ENCODE measurements at places on chromosomes 3 and 15. TPM values are rescaled to one million over a fixed set of nuclear protein-coding genes. Genes with fewer than 3 reads are reported as not detected.

DNA sequence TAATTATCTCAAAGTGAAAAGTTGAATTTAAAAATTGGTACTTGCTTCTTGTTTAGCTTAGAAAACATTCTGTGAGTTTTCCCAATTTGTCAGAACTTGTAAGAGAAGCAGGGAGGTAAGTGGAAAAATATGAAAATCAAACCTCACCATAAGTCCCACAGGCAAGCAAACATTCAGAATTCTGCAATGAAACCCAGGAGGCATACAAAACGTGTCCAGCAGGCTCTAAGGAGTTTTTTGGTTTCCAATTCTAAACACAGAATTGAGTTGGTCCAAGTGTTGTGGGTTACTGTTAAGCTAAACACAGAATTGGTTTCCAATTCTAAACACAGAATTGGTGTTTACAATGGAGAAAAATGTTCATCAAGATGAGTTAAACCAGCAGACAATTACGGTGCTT is 27.1 kb upstream of the ACKR4 start:
- no peak for DNase-seq

Gene CAMKV
- total RNA-seq = not detected

Gene TMC3
- total RNA-seq = 1.4 TPM

- no peak for DNase-seq
Observed at GRCh38 chr3:26084629-26085028, 294.7 kb downstream of the OXSM start.

DNA sequence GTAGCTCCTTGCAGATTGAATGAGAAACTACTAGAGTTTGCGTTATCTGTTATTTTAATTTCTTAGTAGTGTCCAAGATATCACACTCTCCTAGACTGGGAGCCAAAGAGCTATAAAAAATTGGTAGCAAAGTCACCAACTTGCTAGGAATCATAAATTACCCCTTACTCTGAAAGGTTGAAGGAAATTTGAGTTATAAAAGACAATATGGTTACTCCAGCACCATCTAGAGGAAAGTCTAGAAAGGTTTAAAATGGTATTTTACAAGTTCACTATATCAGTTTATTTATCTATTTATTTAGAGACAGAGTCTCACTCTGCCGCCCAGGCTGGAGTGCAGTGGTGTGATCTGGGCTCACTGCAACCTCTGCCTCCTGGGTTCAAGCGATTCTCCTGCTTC is 121.6 kb downstream of the RBPMS2 start:
- no peak for DNase-seq

DNA sequence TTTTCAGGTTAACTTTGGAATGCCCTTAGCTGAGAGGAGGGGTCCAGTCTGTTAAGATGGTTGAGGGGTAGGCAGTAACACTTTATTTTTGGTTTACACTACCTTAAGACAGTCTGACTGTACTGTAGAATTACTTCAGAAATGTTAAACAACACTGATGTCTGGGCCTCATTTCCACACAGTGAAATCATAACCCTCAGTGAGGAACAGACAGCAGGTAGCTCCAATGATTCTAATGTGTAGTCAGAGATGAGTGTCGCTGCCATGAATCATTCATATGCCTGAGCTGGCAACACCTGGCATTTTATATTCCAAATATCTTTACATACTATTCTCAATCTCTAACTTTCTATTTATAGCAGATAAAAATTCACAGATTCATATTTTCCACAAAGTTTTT is 37.3 kb upstream of the POU1F1 start:
- no peak for DNase-seq

DNA sequence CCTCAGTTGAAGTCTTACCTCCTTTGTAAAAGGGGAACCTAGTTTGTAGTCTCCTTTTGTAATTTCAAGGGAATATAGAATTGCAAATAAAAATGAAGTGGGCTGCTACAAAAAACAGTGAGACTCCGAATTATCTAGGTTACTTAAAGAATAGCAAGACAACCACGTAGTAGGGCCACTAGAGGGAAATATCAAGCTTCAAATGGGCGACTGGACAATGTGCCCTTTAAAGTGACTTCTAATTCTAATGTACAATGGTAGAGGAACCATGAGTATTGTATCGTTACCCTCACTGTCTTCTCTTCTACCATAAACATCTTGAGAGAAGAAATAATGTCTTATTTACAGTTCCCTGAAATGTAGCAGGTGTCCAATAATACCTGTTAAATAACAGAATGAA is 56.3 kb downstream of the TP63 start:
- DNase-seq = no peak

- DNase-seq = no peak
Observed at GRCh38 chr3:19272296-19272695, 124.0 kb downstream of the KCNH8 start.

DNA sequence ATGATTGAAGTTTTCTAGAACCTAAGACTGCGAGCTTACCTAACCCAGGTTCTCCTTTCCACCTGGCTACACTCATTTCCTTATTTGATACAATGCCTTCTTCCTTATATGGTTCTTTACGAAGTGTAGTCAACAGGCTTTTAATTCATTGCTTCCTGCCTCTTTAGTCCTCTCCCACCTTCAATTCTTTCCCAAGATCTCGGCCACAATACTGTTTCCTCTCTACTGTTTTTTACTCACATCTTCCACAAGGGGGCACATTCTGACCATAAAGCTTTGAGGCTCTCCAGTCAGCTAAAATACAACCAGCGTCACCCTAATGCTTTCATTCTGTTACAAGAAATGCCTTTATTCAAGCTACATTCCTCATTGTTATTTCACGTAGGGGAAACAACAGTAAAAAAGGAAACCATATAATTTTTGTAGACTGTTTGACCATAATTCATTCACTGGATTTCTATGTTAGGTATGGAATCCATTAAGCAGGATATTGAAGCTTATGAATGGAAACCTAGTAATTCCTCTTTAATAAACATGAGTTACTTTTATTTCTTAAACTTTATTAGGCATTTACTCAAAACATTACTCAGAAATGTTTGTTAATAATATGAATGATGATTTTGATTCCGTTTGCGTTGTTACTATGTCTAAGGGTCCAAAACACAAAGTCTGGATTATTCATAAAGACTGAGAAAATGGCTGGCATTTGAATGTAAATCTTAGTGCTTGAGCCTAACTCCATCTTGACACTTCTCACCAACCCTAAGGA is 29.5 kb upstream of the VEPH1 start:
- DNase-seq = no peak

Gene NUDT16
- 30.0 TPM for total RNA-seq

- peak; percentile 89 for DNase-seq
Observed at GRCh38 chr15:63677778-63678177, 80.6 kb downstream of the FBXL22 start.

GRCh38 chr3:13507247-13507569 is 27.1 kb downstream of the HDAC11 start:
- DNase-seq = no peak

- DNase-seq = no peak
Observed at GRCh38 chr3:143247073-143247472, 127.5 kb downstream of the CHST2 start.

- no peak for DNase-seq
Observed at GRCh38 chr15:77487469-77487842, 66.8 kb downstream of the HMG20A start.

GRCh38 chr3:30397030-30397429 is 209.4 kb upstream of the TGFBR2 start:
- DNase-seq = no peak

GRCh38 chr15:48915861-48916260 is 37.9 kb downstream of the EID1 start:
- DNase-seq = no peak

GRCh38 chr3:21100656-21101359 is 650.2 kb downstream of the ZNF385D start:
- DNase-seq = no peak

DNA sequence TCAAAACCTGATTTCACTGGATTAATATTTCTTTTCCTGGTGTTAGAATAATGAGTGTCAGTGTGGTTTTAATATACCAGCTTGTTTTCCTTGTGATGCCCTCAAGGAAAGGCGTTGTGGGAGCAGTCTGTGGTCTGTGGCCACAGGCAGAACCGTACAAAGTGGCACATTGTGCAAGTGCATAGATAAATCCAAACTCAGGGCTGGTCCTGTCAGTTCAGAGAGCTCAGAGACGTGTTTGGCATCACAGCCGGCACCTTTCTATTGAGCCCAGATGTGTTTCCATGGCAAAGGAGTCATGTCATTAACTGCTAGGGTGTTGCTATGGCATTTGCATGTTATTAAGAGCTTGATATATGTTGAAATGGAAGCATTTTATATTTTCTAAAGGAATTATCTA is 289.9 kb upstream of the RASGRP1 start:
- DNase-seq = no peak

DNA sequence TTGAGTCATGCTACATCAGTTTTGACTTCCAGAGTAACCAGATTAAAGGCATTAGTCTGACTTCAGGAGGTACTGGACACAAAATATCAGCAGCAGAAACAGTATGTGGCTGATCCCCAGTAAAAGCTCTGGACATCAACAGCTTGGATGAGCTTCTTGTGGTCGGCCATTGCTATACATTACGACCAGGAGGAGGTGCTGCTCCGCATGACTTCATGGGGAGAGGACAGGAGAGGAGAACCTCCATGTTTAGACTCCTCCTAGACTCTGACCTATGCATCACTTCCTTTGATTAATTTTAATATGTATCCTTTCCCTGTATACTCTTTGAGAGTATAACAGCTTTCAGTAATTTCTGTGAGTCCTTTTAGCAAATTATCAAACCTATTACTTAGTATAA is 285.6 kb upstream of the ARHGEF26 start:
- no peak for DNase-seq

Gene CDHR4
- total RNA-seq = 0.62 TPM

DNA sequence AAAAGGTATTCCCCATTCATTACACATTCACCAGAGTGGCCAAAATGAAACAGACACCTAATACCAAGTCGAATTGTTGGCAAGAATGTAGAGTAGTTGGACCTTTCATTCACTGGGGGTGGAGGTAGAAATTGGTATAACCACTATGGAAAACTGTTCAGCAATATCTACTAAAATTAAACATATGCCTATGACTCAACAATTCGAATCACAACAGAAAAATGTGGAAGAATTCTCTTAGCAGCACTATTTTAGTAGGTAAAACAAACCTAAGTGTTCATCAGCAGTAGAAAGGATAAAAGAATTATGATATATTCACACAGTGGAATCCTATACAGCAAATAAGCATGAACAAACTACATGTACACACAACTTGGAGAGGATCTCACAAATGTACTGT is 30.6 kb downstream of the POLG start:
- no peak for DNase-seq

Gene RASL12
- 32.8 TPM for total RNA-seq

Gene GOLGA6L9
- 7.9 TPM for total RNA-seq

Gene NUP210
- 19.9 TPM for total RNA-seq
